ENCODE measurements at places on chromosomes 1 and 21. TPM values are rescaled to one million over a fixed set of nuclear protein-coding genes. Genes with fewer than 3 reads are reported as not detected.

RHCE gene
- 0.15 TPM for total RNA-seq

GRCh38 chr1:181556631-181557030, 73.3 kb downstream of the CACNA1E start:
- no peak for DNase-seq

DNA sequence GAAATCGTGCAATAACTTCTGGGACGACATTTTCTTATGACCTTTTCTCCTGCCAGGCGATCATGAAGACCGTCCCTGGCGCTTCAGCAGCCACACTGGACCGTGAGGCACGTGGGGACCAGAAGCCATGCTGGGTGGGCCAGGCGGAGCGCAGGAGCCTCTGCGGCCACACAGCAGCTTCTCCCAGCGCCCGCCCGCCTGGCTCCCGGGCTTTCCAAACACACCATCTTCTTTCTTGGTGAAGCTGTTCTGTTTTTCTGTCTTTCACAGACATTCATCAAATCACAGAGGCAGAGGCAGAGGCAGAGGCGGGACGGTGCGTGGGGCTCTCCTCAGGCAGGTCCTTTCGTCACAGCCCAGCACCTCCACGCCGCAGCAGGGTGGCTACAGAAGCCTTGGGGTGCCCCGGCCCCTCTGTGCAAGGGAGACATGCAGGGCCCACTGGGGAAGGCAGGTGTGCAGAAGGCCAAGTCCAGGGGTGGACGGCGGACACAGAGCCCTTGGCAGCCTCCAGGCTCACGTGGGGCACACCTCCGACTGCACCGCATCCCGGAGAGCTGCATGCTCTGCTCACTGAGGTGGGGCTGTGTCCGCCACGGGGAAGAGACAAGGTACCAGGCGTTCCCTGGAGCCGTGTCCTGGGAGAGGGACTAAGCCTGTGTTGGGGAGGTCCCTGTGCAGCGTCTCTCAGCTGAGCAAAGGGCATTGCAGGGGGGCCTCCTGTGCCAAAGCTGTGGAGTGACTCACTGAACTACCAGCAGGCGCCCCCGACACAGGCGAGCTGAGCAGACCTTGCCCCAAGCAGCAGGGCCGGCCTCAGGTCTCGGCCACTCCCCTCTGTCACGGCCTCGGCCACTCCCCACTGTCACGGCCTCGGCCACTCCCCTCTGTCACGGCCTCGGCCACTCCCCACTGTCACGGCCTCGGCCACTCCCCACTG, 2.6 kb upstream of the TMEM240 start:
- DNase-seq: no peak

- DNase-seq: peak; percentile 34
Observed at GRCh38 chr1:7616076-7616832, 154.8 kb upstream of the VAMP3 start.
